ENCODE measurements at places on chromosomes 16 and 17.

DNA sequence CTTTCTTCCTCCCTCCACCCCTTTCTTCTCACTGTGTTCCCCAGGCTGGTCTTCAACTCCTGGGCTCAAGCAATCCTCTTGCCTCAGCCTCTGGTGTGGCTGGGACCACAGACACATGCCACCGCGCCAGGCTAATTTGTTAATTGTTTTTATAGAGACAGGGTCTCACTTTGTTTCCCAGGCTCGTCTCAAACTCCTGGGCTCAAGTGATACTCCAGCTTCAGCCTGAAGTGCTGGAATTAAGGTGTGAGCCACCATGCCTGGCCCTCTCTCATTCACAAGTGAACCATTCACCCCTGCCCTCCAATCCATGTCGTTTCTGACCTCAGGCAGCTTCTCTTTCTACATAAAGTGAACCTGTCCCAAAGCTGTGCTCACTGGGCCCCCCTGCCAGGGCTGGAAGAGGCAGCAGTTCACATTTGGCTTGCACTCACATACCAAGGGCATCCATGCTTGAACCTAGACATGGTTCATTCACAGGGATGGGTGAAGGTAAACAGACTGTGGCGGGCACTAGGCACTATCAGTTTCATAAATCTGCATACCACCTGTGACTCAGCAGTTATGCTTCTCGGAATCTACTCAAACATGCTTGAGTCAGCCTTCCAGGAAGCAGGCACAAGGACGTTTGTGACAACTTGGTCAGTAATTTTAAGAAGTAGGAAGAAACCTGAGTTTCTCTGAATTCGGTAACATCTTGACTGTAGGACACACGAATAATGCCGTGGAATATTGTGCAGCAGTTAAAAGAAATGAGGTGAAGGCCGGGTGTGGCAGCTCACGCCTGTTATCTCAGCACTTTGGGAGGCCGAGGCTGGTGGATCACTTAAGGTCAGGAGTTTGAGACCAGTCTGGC is 6.0 kb upstream of the RNF213 start:
- peak; percentile 86 for DNase-seq

DNA sequence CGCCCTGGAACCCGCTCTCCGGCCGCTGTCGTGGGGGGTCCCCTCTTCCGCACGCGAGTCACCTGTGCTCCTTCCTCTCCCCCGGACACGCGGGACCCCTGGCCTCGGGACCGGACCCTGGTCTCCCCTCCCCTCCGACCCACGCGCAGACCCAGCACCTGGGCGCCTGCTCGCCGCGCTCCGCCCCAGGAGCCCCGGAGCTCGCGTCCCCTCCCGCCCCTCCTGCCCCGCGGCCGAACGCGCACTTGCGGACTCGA is 762 bp downstream of the RAB40B start:
- no peak for DNase-seq

DNA sequence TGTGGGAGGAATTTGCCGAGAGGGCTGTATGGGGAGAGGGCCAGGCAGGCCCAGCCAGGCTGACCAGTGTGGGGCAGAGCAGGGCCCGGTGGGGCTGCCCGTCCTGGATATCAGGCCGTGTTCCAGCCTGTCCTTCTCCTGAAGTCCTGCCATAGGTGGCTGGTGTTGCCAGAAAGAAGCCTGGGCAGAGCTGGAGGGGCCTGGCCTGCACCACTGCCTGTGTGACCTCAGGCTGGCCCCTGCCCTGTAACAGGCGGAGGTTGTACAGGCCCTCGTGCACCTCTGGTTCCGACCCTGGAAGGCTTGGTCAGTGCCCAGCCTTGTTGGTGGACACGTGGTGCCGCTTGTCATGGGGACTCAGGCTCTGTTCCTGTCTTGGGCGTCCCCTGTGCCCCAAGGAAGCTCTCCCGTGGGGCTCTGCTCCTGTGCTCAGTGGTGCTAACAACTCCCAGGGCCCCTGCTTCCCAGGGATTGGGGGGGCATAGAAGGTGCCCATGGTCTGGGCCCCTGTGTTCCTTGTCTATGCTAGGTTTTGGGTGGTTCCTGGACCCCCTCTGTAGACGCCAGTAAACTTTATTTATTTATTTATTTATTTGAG is 33.3 kb downstream of the ADCY7 start:
- DNase-seq = no peak

DNA sequence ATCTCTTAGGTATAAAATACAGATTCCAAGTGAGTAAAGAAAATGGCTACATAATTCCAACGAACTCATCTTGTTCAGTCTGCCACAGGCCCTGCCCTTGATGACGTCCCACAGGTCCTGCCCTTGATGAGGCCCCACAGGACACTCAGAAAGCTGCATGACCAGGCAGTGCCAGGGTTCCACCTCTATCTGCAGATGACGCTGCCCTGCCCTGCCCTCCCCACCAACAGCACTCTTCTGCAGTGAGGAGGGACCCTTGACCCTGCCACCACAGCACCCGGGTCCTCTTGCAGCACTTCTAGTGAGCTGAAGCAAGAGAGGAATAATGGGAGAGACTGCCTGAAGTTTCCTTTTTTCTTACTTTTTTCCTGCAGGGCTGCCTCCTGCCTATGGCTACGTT is 118.4 kb downstream of the VPS53 start:
- DNase-seq = no peak

GRCh38 chr16:88705076-88705684 is 1.0 kb downstream of the RNF166 start:
- DNase-seq = peak; percentile 27

GRCh38 chr17:53321651-53322050 is 501.1 kb upstream of the KIF2B start:
- no peak for DNase-seq

DNA sequence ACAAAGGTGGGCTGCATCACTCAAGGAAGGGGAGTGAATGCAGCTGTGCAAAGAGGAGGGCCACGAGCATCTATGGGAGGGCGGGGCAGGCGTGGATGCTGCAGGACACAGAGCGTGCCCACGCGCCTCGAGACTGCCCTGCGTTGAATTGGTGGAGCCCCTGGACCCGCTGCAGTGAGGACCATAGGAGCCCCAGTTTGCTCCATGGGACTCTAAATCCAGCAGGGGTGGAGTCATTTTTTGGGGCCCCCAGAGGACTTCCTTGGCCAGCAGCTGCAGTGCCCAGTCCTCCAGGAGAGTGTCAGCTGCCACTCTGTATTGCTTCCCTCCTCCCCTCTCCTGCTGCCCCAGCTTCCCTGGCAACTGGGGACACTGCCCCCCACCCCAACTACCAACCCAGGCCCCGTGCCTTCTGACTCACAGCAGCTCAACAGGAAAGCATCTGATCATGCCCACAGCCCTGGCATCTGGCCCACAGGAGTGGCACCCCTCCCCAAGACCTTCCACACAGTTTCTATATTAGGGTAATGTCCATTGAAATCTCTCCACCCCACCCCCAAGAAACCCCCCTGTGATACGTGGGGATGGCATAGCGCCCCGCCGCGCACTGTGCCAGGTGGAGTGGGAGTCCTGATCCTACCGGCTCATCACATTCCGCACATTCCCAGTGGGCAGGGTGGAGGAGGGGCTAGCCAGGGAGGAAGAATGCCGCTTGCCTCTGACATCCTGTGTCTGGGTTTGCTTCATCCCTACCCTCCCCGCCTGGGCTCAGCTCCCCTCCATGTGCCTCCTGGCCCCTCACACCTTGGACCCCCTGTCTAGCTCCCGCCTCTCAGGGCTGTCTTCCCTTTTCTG is 27.8 kb upstream of the ITGA3 start:
- no peak for DNase-seq

DNA sequence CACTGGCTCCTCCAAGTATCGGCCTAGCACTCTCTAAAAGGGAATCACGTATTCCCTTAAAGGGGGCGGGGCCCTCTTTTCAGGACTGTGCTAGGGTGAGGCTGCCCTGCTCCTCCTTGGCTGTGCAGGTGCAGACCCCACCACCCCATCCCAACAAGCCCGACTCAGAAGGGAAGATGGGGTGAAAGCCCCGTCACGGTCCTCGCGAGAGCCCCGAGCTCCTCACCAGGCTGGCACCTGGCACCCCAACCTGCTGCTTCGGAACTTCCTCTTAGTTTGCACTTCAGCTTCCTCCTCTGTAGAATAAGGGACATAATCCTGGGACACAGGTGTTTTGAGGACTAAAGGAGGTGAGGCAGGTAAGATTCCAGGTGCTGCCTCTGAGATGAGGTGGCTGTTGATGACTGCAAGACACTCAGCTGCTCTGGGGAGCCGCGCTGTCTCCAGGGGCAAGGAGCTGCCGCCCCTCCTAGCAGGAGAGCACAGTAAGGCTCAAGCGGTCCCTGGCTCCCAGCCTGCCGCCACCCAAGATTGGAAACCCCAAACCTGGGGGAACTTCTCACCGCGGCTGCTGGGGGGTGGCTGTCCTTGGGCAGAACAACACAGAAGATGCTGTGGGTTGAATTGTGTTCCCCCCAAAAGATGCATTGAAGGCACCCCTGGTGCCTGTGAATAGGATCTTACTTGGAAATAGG is 88.8 kb downstream of the MGAT5B start:
- DNase-seq = no peak

- DNase-seq = no peak
These were observed 21.1 kb upstream of the NUP93 start for GRCh38 chr16:56708525-56709442.
